ENCODE measurements at places on chromosomes 11 and 22.

DNA sequence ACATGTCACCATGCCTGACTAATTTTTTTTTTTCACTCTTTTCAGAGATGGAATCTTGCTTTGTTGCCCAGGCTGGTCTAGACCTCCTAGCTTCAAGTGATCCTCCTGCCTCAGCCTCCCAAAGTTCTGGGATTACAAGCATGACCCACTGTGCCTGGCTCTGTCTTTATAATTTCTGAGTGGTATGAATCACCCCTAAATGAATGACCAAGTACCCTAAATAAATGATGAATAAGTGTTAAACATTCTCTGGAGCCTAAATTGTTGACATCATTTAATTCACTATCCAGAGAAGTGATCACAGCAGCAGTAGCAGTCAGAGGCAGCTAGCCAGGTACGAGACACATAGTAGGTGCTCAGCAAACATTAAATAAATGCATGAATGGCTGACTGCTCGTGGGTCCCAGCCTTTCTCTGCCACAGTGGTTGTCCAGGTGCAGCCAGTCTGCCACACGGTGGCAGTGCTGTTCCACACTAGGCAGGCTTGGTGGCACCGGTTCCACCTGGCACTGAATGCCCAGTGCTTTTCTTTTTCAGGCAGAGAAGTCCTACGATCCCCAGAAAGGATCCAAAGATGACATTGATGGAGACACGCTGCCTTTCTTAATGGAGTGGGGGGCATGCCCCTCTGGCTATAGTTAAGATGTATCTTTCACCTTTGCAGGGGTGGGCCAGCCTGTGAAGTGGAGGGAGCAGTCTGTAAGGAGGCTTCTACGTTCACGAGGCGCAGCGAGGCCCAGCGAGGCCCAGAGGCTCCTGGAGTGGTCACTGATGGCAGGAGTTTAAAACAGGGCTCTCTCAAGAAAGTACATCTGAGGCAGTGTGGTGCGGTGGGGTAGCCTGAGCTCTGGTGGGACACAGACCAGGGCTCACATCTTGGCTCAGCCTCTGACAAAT, 8.7 kb upstream of the TTC12 start:
- DNase-seq, result peak; percentile 68

DNA sequence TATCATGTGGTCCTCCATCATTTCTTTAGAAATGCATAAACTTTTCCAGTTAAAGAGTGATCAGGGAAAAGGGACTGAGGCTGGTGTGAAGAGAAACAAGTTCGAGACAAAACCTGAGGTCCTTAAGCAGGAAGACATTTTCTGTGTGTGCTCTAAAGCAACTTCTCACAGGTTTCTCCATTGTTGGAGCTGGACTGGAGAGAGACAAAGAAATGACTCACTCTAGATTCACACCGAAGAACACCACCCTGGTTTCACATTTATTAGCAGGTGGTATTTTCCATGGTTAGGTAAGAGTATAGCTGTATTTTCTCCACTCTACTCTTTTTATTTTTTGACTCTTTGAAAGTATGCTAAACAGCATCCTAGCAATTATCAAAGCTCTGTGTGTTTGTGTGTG, 736.4 kb downstream of the KCNA4 start:
- no peak for DNase-seq

GRCh38 chr11:111729071-111729830, 36.9 kb downstream of the PPP2R1B start:
- DNase-seq, result no peak

- DNase-seq, result no peak
Measured at GRCh38 chr11:61694946-61695706, 14.9 kb downstream of the DAGLA start.

DNA sequence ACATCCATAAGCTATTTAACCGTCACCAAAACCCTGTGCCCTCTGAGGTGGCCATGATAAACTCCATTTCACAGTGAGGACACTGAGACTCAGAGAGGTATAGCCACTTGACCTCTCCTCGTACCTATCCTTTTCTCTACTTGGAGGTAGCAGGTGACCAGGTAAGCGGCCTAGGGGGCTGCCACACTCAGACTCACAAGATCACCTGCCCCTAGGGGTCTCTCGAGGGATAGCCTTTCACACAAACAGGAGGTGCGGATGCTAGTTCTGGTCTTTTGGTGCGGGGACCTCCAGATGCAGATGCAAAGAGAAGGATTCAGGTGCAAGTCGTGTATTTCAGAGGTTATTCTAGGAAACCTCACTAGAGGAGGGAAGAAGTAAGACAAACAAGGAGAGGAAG, 14.6 kb downstream of the MS4A18 start:
- DNase-seq, result no peak

DNA sequence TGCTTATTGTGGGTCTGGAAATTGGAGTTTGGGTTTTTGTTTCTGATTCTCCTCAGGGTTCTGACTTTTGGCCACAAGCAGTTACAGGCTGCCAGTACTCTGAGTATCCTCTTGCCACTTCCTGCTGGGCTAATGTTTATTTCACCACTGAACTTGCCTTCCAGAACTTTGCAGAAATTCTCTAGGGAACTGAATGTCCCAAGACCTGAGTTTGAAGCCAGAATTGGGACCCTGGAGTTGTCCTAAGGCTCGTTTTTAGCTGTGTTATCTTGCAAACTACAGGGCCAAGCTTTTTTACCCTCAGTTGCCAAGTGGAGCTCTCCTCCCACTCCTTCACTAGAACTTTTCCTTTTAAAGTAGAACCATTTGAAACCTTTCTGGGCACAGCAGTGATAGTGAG, 89.9 kb downstream of the FAT3 start:
- no peak for DNase-seq

DNA sequence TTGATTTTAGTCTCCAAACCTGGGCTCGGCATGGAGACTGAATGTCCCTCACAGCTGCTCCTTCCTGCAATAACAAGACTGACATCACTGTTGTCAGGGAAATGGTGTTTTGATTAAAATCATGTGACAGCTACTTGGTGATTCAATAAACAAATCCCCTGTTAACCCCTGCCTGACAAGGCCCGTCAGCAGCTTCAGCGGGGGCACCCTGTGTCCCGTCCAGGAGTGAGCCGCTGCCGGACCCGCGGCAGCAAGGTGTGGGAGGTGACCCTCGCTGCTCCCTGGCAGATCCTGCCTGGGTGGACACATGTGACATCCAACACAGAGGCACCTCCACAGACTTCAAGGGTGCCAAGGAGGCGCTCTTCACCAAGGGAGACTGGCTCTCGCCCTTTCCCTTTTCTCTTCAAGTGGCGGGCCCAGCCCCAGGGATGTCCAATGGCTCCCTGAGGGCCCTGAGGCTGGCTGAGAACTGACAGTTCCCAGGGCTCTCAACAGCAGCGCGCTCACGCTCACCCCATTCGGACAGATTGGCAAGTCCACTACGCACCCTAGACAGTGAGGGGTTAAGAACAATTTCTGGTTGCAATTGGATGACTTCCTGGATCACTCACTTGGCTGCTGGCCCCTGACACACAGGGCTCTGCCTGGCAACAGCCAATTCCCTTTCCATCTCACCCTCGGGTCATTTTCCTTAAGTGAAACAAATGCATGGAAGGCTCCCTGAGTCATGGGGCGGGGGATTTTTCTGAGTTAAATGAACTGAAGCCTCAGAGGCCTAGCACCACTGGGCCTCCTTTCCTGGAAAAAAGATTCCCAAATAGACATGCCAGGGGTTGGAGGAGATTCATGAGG, 30.7 kb downstream of the PPP2R1B start:
- no peak for DNase-seq

DNA sequence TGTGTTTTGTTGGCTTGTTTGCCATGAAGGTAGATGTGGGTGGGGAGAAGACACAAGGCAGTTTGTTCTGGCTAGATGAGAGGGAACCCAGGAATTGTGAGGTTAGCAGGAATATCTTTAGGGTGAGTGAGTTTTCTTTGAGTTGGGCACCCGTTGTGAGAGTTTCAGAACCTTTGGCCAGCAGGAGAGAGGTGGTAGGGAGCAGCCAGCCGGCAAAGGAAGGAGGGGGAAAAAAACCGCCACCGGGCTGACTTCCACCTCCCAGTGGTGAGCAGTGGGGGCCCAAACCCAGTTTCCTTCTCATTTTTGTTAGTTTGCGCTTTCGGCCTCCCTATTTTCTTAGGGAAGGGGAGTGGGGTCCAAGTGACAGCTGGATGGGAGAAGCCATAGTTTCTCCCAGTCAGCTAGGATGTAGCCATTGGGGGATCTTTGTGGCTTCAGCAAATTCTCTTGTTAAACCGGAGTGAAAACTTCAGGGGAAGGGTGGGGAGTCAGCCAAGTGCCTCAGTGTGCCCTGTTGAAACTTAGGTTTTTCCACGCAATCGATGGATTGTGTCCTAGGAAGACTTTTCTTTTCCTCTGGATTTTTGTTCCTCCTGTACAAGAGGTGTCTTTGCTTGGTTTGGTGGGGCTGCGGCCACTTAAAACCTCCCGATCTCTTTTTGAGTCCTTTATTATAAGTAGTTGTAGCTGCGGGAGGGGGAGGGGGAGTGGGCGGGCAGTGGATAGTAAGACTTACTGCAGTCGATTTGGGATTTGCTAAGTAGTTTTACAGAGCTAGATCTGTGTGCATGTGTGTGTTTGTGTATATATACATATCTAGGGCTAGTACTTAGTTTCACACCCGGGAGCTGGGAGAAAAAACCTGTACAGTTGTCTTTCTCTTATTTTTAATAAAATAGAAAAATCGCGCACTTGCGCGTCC, 1.1 kb upstream of the GCAT start:
- no peak for DNase-seq

DNA sequence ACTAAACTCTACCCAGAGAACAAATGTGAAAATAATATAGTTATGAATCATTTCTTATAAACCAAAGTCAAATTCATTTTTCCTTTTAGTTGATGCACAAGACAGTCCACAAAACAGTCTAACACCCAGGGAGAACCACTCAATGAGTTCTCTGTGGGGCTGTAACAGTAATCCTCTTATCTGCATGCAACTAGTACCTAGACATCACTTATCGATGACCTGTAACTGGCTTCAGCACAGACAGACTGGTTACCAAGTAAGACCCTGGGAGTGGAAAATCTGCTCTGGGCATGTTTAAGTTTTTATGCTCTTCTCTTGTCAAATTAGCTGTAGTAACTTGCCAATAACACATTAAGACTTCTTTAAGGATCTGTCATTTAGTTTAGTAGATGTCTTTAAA, 46.6 kb downstream of the PITPNB start:
- no peak for DNase-seq

- no peak for DNase-seq
Measured at GRCh38 chr11:36139767-36140166, 149.5 kb downstream of the COMMD9 start.

GRCh38 chr11:75186999-75187398, 36.1 kb downstream of the SLCO2B1 start:
- no peak for DNase-seq

- DNase-seq, result no peak
Measured at GRCh38 chr22:47442821-47443220, 680.4 kb downstream of the TBC1D22A start.

DNA sequence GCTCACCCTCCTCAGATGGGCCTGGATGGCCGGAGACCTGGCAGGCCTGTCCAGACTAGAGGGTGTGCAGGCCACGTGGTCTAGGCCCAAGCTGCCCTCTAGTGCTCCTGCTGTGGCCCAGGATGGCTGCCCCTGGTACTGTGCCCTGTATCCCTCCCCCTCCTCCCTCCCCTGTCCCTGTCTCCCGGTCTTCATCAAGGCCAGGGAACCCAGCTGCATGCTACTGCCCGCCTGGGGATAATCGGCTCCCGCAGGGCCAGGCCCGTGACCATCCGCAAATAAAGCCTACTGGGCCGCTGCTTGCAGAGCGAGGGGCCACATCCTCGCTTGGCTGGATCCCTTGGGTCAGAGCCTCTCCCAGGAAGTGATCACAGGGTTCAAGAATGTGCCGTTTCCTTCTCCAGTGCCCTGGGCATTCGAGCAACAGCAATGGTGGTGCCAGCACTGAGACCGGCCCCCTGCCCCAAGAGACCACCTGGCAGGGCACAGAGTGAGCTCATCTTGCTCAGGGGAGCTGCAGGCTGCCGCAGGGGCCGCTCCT, 51.1 kb downstream of the WNT7B start:
- DNase-seq, result no peak

GRCh38 chr22:42973536-42973881, 41.4 kb downstream of the PACSIN2 start:
- DNase-seq, result no peak

DNA sequence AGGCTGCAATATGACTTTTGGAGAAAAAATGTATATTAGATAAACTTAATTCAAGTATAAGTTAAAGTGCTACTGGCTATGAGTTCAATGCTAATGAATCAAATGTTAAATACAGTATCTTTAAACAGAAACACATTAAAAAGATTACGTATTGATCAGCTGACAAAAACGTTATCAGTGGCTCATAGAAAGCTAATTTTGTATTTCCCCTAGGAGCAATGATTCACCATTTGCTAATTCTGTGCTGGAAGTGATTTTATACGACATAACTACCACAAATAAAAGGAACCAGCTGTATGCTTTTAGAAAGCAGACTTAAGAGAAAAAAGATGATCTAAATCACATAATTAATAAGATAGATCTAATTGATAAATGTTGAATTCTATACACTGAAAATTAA, 43.6 kb downstream of the MRE11 start:
- no peak for DNase-seq

DNA sequence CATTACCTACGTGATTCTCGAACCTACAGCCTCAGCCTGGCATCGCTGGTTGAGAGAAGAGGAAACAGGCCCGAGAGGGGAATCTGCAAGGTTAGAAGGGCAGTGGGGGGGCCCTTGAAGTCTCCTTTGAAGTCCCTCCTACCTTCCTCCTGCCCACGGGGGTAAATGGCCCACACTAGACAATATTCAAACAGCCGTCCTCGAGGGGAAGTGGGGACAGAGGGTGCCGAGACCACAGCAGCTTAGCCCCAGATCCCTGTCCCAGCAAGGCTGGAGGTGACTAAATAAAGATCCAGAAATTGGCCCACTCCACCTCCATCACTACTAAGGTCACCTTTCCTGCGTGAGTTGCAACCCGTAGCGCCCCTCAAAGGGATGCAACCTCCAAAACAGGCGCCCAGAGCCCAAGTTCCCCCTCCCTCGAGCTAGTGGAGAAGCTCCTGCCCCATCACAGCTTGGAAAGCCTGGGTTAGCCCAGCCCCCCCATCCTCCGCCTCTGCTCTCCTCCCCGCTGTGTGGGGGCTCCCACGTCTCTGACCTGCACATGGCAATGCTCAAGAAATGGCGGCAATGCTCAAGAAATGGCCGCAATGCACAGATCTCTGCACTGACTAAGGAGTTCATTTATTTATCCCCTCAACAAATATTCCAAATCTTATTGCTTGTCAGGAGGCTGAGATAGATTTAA, 788 bp upstream of the RASL10A start:
- no peak for DNase-seq

- no peak for DNase-seq
Measured at GRCh38 chr22:28208036-28208435, 289.0 kb upstream of the PITPNB start.

GRCh38 chr11:121800731-121801393, 315.2 kb downstream of the BLID start:
- no peak for DNase-seq

DNA sequence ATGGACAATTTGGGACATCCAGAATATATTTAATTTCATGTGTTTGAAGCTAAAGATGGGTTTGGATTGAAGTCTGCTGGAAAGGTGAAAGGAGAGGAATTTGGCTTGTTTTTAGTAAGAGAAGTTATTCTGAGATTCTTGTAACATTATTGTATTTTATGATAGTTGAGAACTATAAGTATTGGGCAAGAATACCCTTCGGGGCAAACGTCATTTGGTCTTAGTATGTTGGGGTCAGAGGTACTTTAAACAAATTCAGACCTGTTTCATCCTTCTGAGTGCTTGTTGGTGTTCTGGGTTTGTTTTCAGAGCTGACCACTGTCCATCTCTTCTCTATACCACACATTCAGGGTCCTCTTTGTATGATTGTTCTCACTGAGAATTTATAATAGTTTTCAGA, 19.5 kb downstream of the PANX1 start:
- no peak for DNase-seq
